ENCODE measurements at places on chromosomes 1 and 21.

- no peak for DNase-seq
These were observed 211.0 kb downstream of the PTPRU start for GRCh38 chr1:29447368-29447767.

GRCh38 chr1:156892190-156893047 lies 1.1 kb upstream of the PEAR1 start:
- DNase-seq, result peak; percentile 98

GRCh38 chr1:41330588-41331545 lies 30.4 kb upstream of the FOXO6 start:
- peak; percentile 70 for DNase-seq

GRCh38 chr21:36104317-36105300 lies 30.3 kb upstream of the CBR3 start:
- DNase-seq, result peak; percentile 86

- no peak for DNase-seq
These were observed 147.6 kb downstream of the IFI44 start for GRCh38 chr1:78797108-78797781.

DNA sequence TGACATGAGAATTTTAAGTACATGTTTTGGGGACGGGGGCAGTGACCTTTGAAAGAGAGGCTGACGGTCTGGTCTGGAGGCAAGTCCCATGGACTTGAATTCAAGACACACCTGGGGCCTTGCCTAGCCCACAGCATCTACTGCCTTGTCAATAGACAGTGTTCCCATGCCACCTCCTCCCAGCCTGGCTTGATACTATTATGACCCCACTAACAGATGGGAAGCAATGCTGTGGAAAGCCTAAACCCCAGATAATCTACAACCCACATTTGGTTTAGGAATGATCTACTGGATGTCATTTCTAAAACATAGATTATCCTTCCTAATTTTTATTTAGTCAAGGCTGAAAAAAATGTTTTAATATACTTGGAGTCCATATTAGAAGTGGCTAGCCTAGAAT lies 17.8 kb upstream of the NFASC start:
- DNase-seq, result no peak

DNA sequence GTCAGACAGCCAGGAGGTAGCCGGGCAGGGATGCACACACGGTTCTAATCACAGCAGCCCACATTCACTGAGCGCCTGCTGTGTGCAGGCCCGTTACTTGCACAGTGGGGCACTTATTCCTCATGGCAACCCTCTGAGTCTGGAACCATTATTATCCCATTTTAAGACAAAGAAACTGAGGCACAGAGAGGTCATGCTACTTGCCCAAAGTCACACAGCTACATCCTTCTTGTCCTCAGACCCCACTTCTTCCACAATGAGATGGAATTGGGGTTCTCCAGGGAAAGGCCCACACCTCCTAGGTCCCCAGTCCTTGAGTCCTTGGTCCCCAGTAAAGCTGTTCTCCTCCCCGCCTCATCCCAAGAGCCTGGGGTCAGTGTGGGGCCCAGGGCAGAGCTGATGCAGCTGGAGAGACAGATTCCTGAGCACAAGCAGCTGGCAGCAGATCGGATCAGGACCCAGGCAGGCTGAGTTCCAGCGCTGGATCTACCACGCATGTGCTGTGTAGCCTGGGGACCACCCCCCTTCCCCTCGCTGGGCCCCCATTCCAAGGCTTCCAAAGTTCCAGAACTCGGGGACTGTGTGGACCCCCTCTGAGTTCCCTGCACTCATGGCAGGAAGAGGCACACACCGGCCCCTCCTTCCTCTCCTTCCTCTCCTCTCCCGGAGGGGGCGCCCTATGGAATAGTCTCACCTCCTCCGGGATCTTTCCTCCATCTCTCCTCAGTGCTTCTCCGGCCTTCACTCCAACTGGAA lies 393.4 kb downstream of the MATN1 start:
- DNase-seq, result peak; percentile 77

GRCh38 chr1:942864-943533 lies 16.1 kb downstream of the NOC2L start:
- DNase-seq, result no peak

- no peak for DNase-seq
These were observed 85.3 kb downstream of the MAP3K21 start for GRCh38 chr1:233412812-233413211.

- DNase-seq, result no peak
These were observed 505.8 kb downstream of the SMYD3 start for GRCh38 chr1:246001142-246001836.

DNA sequence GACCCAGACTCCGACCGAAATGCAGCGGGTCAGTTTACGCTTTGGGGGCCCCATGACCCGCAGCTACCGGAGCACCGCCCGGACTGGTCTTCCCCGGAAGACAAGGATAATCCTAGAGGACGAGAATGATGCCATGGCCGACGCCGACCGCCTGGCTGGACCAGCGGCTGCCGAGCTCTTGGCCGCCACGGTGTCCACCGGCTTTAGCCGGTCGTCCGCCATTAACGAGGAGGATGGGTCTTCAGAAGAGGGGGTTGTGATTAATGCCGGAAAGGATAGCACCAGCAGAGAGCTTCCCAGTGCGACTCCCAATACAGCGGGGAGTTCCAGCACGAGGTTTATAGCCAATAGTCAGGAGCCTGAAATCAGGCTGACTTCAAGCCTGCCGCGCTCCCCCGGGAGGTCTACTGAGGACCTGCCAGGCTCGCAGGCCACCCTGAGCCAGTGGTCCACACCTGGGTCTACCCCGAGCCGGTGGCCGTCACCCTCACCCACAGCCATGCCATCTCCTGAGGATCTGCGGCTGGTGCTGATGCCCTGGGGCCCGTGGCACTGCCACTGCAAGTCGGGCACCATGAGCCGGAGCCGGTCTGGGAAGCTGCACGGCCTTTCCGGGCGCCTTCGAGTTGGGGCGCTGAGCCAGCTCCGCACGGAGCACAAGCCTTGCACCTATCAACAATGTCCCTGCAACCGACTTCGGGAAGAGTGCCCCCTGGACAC lies 534 bp downstream of the C1orf56 start:
- DNase-seq, result peak; percentile 88

DNA sequence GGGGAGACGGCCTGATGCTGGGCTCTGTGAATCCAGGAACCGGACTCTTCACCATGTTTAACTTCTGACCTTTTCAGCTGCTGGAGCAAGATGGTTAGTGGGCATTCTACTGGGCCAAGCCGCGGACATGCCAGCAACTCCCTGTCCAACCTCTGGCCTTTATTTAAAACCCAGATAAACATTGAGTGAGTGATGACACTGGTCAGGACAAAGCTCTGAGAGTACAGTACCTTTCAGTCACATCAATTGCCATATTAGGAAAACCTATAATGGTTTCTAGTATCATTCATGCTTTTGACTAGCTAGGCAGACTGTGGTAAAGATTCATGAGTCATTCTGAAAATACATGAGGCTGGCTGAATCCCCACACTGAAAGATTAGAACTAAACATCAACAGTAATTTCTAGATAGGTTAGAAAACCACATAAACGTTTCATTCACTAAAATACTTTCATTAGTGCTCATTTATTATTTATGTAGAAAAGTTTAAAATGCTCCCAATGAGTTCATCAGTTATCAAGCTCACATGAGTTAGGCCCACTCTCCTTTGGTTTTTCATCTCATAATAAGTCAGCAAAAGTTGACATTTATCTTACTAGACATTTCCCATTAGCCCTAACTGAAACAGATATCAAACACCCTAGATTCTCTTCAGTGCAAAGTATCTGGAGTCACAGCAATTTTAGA lies 7.1 kb upstream of the ACTA1 start:
- no peak for DNase-seq

GRCh38 chr1:55346586-55346985 lies 131.4 kb upstream of the USP24 start:
- DNase-seq, result no peak

DNA sequence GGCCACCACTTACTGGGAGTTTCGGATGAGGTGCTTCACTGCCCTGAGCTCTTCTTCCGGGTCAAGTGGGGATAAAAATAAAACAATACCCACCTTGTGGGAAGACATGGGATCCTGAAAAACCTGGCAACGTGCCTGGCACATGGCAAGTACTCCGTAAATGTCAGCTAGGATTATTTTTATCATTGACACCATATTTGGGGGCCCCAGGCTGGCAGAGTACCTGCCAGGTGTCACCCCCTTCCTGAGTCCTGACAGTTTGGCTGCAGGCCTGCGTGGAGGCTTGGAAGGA lies 9.2 kb upstream of the EPHA2 start:
- DNase-seq, result no peak

DNA sequence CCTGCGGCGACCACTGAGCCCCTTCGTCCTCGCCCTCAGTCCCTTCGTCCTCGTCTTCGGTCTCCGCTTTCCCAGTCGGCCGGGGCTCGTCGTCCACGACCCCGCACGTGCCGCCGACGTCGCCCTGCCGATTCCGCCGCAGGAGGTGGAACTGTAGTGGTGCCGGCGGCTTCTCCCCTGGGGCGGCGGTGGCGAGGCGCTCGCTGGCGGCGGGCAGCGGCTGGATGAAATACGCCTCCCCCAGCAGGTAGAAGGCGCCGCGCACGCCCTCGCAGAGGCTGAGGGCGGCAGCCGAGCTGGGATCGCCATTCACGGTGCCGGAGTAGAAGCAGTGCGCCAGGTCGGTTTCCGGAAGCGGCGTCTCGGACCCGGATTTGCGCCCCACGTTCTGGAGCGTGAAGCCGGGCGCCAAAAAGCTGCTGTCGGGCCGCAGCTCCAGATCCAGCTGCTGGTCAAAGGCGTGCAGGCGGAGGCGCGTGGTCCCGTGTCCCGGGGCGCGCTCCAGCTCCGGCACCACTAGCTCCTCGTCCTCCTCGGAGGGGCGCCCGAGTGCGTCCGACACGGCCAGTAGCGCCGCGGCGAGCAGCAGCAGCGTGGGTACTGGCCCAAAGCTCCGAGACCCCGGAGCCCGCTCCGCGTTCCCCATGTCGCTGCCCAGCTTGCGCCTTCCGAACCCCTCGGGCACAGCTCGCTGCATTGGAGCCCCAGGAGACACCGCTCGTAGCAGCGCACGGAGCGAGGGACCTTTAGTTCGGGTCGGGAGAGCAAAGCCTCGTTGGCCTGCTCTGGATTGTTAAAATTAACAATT lies 747 bp downstream of the ADAMTS1 start:
- no peak for DNase-seq

DNA sequence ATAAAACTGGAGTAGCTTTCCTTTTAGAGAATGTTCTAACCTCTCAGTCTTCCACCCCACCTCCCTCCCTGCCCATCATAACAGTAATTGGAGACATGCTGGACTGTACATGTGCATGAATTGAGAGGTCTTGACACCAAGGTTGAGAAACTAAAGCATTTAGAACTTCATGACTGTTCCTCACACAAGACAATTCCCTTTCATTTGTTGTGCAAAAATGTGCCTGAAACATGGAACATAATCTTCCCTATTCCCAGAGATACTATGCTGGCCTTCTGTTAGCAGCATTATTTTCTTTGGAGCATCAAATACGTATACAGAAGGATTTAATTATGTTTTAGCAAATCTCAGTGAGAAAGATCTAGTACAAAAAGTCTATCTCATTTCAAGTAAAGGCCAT lies 97.5 kb upstream of the KCNE2 start:
- DNase-seq, result no peak

DNA sequence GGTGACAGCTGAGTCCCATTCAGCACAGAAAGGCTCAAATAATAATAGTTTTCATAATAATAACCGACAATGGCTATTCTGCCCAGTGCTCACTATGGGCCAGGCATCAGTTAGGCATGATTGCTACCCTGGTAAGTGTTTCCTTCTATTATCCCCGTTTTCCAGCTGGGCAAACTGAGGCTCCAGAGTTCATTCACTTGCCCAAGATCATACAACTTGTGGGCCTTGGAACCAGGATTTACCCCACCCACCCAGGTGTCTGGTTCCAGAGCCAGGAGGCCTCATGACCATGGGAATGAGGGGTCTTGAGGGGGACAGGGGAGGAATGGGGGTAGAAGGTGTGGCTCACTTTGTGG lies 518 bp downstream of the PLOD1 start:
- DNase-seq, result no peak

DNA sequence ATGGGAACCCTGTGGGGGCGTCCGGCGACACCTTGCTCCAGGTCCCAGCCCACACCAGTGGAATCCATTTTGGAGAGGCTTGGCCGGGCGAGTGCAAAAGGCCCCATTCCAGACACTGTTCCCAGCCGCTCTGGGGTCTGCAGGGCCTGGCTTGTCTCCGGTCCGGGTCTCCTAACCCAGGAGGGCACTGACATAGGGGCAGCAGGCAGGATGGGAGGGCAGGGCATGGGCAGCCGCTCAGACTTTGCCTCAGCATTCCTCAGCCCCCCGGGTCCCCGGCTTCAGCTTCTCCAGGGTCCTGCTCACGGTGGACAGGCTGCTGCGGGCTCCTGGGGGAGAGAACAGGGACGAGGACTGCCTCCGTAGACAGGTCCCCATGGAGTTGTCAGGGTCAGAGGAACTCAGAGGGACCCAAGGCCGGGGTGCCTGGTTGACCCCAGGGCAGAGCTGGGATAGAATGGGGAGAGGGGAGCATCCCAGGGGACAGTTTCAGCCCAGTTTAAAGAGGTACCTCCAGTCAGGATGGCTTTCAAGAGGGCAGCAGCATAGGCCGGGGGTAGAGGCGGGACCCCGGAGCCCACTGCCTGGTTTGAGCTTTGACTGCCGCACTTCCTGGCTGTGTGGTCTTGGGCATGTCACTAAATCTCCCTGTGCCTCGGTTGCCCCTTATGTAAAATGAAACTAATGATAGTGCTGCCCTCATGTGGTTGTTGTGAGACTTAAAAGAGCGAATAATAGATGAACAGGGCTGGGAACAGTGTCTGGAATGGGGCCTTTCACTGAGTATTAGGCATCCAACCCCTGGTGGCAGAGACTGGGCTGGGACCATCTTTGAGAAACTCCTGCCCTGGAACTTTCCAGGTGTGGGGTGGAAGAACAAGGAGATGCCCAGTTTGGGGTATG lies 3.7 kb downstream of the KNCN start:
- DNase-seq, result no peak

- no peak for DNase-seq
These were observed 33.1 kb downstream of the LTN1 start for GRCh38 chr21:28959367-28960099.

DNA sequence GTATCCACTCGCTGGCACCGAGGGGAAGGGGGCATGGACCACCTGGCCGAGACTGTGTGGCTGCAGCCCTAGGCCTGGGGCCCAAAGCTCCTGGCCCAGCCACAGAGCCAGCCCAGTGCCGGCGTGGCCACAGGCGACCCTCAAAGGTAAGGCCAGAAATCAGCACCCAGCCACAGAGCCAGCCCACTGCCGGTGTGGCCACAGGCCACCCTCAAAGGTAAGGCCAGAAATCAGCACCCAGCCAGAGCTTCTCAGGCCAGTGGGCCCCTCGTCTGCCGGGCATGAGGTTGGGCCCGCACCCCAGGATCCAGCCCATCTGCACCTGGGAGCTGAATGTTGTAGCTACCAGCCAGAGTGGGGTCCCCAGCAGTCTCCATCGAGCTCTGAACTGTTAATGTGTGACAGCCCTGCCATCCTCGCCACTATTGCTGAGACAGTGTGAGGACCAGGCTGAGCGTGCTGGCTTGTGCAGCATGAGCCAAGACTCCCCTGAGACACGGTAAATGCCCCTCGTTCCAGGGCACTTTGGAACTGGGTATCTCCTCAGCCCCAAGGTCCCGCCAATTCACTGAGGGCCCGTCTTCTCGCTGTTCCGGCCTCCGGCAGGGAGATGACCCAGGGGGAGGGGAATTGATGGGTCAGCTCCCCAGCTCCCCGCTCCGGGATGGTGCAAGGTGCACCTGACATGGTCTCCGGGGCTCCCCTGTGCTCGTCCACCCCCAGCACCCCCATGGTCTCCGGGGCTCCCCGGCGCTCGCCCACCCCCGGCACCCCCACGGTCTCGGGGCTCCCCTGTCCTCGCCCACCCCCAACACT lies 4.7 kb upstream of the FTCD start:
- DNase-seq, result peak; percentile 78
